ENCODE measurements at places on chromosomes 3 and 15. TPM values are rescaled to one million over a fixed set of nuclear protein-coding genes. Genes with fewer than 3 reads are reported as not detected.
A peak's percentile ranks its signal among the peaks of the same experiment; 100 is the strongest.

MAP1A gene
- 1.4 TPM for total RNA-seq

TRIM59 gene
- 25.8 TPM for total RNA-seq

FES gene
- 24.2 TPM for total RNA-seq

MAGEL2 gene
- not detected for total RNA-seq

DNA sequence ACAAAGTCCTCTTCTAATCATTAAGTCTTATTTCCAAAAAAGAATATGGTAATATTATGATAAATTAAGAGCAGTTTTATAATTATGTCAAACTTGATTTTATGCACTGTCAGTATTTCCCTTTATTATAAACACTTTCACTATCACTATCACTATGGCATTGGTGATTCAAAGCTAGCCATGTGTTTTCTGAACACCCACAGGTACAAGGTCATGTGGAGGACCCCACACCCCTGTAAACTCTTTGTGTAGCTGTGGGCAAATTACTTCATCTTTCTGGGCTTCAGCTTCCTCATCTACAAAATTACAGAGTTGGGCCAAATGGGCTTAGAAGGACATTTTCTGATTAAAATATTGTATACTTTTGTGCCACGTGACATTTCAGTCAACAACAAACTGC, 41.7 kb downstream of the FBXL22 start:
- H3K27ac ChIP-seq = no peak overlapping the region
- H3K27me3 ChIP-seq = no peaks in the 10 kb centered on the region
- H3K36me3 ChIP-seq = peaks cover 11% of the 10 kb centered on the region
- H3K4me3 ChIP-seq = no peak overlapping the region

DNA sequence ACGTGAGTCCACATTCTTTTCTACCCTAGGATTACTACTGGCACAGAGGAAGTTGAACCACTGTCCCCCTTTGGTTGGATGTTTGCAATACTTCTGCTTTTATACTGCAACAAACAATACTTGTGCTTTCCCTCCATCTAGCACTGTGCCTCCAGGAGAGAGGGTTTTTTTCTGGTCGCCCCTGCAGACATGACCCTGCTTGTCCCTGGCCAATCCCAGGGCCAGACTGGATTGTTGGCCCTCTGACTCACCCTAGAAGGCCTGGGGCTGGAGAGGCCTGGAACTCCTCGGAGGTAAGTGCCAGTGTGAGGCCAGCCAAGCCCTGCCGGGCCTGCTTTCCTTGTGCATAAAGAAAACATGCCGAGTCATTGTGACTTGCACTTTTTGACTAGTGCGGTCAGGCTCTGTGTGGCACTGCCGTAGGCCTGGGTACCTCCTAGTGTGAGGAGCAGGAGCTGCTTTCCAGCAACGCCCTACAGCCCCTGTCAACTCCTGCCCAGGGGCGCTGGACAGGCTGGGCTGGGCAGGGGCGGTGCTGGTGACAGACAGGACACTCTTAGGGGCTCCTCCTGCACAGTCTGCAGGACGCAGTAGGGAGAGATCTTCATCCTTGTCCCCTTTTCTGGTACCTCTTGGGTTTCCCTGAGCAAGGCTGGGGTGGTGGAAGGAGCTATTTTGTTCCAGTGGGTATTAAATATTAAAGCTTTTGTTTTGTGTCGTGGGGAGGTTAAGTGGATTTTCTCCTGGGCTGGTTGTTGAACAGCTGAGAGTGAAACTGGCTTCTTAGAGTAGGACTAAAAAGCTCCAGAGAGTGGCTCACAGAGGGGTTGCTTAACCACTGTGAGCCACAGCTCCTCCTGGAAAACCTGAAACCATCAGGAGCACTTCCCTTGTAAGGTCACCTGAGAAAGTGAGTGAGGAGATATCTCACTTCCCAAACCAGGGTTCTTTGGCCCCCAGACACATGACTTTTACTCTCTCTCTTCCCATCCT, 14.4 kb upstream of the TKT start:
- H3K36me3 ChIP-seq = no peaks in the 10 kb centered on the region
- no peaks in the 10 kb centered on the region for H3K27me3 ChIP-seq
- H3K4me3 ChIP-seq = no peak overlapping the region
- DNase-seq = peak; percentile 54
- H3K4me1 ChIP-seq = peaks cover 12% of the 10 kb centered on the region
- H3K27ac ChIP-seq = peak overlapping the region; percentile 34

DNA sequence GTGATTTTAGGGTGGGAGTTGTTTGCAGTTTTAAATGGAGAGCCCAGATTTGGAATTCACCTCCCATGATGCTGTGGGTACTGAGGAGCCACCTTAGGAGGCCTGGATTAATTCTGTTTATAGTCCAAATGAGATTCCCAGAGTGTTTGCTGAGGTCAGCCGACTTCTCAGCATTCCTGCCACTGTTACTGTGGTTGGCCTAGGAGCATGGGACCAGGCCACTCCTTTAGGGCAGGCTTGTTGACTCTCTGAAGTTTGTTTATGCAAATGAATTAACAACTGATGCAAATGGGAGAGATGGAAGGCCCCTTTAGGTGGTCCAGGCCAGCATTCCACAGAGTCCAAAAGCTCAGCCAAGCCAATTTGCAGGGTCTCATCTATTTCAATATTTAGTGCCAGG, 46.1 kb downstream of the CACNA2D3 start:
- H3K4me3 ChIP-seq = no peak overlapping the region
- no peak for DNase-seq
- no peaks in the 10 kb centered on the region for H3K36me3 ChIP-seq
- no peaks in the 10 kb centered on the region for H3K27me3 ChIP-seq
- H3K27ac ChIP-seq = no peak overlapping the region

- no peak overlapping the region for H3K27ac ChIP-seq
- H3K36me3 ChIP-seq = no peaks in the 10 kb centered on the region
- peaks cover 12% of the 10 kb centered on the region for H3K27me3 ChIP-seq
- H3K4me1 ChIP-seq = peaks cover 2% of the 10 kb centered on the region
- H3K4me3 ChIP-seq = no peak overlapping the region
- DNase-seq = no peak
Measured at GRCh38 chr15:38080651-38081275, 146.3 kb downstream of the TMCO5A start.

- H3K36me3 ChIP-seq = no peaks in the 10 kb centered on the region
- H3K4me3 ChIP-seq = no peak overlapping the region
- H3K27me3 ChIP-seq = no peaks in the 10 kb centered on the region
- no peak overlapping the region for H3K27ac ChIP-seq
- H3K4me1 ChIP-seq = no peaks in the 10 kb centered on the region
Measured at GRCh38 chr3:148036331-148036876, 627.2 kb downstream of the ZIC1 start.

DNA sequence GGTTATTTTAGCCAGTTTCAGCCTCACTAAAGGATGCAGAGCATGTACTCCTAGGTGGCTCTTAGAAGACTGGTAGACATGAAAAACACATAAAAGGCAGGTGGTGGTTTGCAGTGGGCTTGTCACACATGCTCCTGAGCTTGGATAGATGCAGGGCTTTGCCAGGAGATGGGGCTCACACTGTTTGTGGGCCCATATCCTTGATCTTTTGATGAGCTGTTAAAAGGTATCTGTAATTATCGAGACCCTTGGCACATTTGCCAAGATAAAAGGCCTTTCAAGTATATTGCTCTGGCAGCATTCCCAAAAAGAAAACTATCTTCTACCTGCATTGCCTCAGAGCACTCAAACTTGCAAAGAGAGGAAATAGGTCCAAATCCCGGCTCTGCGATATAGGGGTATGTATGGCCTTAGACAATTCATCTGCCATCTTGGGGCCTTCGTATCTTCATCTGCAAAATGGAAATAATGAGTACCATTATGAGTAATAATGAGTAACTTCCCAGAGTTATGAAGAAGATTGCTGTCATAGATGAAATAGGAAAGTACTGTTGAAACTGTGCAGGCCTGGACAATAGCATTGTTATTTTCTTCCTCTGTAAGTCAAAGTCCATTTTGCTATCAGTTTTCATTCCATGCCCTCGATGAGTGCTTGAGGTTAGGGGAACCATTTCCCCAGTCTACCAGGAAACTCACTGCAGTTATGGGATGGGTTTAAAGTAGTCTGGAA, 172.7 kb downstream of the SYNPR start:
- peaks cover 2% of the 10 kb centered on the region for H3K27me3 ChIP-seq
- no peak overlapping the region for H3K4me3 ChIP-seq
- H3K27ac ChIP-seq = no peak overlapping the region

DNA sequence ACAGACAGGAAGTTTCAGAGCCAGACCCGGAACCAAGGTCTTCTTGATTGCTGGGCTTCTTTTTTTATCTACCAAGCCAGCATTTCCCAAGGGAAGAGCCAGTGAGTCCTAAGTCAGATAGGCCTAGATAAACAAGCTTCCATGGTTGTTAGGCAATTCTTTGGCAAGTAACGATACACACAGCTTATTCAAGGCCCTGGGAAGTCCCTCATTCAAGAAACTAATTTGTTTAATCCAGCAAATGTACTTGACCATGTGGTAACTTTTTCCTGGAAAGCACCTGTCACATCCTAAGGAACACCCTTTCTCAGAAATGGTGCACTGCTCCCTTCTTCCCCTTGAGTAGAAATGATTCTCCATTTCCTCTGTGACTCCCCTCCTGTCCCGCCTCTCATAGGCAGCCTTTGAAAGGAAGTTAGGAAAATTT, 209.9 kb downstream of the ITPR1 start:
- H3K4me1 ChIP-seq = peaks cover 2% of the 10 kb centered on the region
- H3K4me3 ChIP-seq = no peak overlapping the region
- H3K36me3 ChIP-seq = peaks cover 26% of the 10 kb centered on the region
- H3K27ac ChIP-seq = peak overlapping the region; percentile 26
- H3K27me3 ChIP-seq = no peaks in the 10 kb centered on the region

DNA sequence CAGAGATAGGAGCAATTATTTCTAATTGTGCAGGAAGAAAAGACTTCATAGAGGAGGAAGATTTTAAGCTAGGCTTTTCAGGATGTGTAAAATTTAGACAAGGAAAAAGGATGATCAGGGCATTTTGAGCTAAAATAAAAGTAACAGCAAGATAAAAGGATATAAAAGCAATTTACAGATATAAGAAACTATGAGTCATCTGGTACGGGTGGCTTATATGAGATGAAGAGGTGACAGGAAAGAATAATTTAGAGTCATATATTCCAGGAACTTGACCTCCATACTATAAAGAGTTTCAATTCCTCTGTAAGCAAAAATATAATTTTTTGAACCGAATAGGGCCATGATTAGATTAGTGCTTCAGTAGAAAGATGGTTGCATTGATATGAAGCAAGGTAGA, 273.7 kb downstream of the RBMS3 start:
- H3K4me3 ChIP-seq = no peak overlapping the region
- H3K36me3 ChIP-seq = no peaks in the 10 kb centered on the region
- no peak for DNase-seq
- peaks cover 7% of the 10 kb centered on the region for H3K4me1 ChIP-seq

GRCh38 chr3:100954199-100954935, 38.9 kb downstream of the ABI3BP start:
- no peaks in the 10 kb centered on the region for H3K36me3 ChIP-seq
- H3K27me3 ChIP-seq = peaks cover 2% of the 10 kb centered on the region
- H3K4me1 ChIP-seq = no peaks in the 10 kb centered on the region
- no peak overlapping the region for H3K4me3 ChIP-seq
- DNase-seq = no peak
- no peak overlapping the region for H3K27ac ChIP-seq

- H3K27me3 ChIP-seq = no peaks in the 10 kb centered on the region
- H3K27ac ChIP-seq = no peak overlapping the region
- no peaks in the 10 kb centered on the region for H3K4me1 ChIP-seq
Measured at GRCh38 chr15:94164202-94164807, 67.1 kb upstream of the MCTP2 start.

DNA sequence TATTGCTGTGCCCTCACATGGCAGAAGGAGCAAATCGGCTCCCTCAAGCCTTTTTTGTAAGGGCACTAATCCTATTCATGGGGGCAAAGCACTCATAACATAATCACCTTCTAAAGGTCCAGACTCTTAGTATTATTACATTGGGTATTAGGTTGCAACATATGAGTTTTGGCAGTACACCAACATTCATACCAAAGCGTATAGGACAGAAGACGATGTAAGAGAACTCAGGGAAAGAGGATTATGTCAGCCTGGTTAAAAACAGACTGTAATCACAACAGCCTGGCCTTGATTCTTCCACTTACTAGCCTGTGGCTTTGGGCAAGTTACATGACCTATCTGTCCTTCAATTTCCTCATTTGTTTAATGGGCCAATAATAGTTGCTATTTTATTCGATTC, 828.5 kb upstream of the NECTIN3 start:
- no peaks in the 10 kb centered on the region for H3K36me3 ChIP-seq
- H3K4me3 ChIP-seq = no peak overlapping the region
- H3K4me1 ChIP-seq = peaks cover 7% of the 10 kb centered on the region

DNA sequence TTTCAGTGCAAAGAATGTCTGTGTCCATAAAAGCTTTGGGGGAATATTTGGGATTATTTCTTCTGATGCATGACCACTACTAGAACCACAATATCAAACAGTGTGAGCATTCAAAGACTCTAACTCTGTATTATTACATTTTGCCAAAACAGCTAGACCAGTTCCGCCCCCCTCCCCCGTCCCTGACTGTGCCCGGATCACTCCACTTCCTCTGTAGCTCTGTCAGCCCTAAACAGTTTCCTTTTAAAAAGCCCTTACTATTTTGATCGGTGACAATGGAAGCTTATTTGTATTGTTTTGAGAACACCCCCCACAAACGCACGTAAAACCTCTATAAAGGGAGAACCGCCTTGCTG, 36.6 kb upstream of the EPHB3 start:
- H3K4me1 ChIP-seq = peaks cover 11% of the 10 kb centered on the region
- peak overlapping the region; percentile 76 for H3K4me3 ChIP-seq
- no peaks in the 10 kb centered on the region for H3K27me3 ChIP-seq
- DNase-seq = peak; percentile 58

DNA sequence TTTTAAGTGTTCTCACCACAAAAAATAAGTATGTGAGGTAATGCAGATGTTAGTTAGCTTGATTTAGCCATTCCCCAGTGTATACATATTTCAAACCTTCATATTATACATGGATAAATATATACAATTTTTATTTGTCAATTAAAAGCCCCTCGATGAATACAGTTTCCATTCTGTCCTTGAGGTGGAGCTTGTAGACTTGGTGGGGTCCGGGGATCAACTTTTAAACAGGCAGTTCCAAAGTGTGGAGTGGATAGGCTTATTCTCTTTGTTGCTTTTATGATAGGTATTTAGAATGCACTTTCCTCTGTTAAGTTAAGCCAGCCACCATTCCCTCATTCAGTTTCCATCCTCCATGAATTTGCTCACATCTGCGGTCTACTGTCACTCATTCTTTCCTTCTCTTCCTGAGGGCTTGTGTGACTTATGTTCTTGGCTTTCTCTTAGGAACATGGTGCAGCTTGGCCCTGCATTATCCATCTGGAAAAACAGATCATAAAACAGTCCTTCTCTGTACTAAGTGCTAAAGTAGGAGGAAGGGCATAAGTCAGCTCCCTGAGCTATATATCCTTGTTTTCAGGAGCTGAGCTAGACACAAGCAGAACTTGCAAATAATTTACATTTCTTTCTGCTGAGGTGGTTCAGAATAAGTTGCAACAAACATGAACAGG, 149.1 kb downstream of the NFKBIZ start:
- H3K27ac ChIP-seq = no peak overlapping the region
- no peak for DNase-seq
- peaks cover 34% of the 10 kb centered on the region for H3K4me1 ChIP-seq
- H3K27me3 ChIP-seq = no peaks in the 10 kb centered on the region

GRCh38 chr3:104460477-104461406, 906.0 kb upstream of the ALCAM start:
- no peaks in the 10 kb centered on the region for H3K36me3 ChIP-seq
- H3K27ac ChIP-seq = no peak overlapping the region
- H3K4me3 ChIP-seq = no peak overlapping the region
- no peaks in the 10 kb centered on the region for H3K27me3 ChIP-seq

Measured in activated naive CD4-positive, alpha-beta T cell treated with anti-CD3 and anti-CD28 coated beads for 36 hours (primary cell).